Activated CD8-positive, alpha-beta memory T cell treated with anti-CD3 and anti-CD28 coated beads, Interleukin-2, amount 50 U/mL, for 4 hours (primary cell): ENCODE measurements at places on chromosomes 12 and 14.

GRCh38 chr14:77752799-77753516 is 8.0 kb downstream of the SNW1 start:
- DNase-seq, result no peak

- no peak for DNase-seq
These were observed 89.0 kb downstream of the C14orf39 start for GRCh38 chr14:60396718-60397343.

GRCh38 chr12:65069336-65069735 is 51.8 kb downstream of the WIF1 start:
- DNase-seq, result no peak

DNA sequence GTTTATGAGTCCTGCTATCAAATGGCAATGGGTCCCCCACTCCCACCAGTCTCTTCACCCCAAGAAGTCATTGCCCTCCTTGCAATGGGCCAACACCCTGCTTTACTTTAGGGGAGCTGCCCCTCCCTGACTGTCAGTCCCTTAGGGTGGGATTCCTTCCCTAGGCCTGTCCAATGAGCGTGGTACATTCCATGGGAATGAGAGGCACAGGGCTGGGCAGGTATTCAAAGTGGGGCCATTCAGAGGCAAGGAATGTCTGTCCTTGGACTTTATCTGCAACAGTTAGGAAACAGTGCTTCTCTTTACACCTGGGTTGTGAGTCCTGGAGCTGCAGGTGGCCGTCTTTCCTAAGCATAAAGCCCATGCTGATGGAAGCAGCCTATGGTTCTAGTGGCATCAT is 40.8 kb downstream of the TMEM132C start:
- no peak for DNase-seq

- DNase-seq, result no peak
These were observed 66.8 kb upstream of the TMCC3 start for GRCh38 chr12:94717108-94717507.

DNA sequence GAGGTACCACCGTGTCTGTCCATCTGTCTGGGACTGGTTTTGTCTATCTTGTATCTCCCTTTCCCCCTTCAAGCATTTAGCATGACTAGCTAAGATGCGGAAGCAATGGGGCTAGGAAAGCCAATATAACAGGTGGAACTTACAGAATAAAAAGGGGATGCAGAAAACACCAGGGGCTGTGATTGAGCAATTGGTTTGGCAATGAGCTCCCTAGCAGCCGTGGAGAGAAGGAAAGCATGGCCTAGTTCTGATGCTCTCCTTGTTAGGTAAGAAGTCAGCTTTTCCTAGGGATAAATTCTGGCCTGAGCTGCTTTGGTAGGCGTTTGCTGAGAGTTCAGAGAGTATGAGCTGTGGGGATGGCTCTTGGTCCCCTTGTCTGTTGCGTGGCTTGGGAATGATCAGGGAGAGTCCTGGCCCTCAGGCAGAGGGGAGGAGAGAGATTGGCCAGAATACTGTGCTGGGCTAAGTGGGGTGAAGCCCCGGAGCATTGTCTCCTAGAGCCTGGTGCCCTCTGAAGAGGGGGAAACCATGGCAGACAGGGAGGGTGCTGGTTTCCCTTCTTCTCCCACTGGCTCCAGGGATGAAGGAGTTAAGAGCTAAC is 7.1 kb downstream of the SETD1B start:
- DNase-seq, result no peak

- DNase-seq, result no peak
These were observed 219.3 kb downstream of the RMST start for GRCh38 chr12:97681612-97682504.

GRCh38 chr14:29353513-29353912 is 574.1 kb downstream of the PRKD1 start:
- DNase-seq, result no peak

GRCh38 chr14:101761881-101762529 is 496 bp downstream of the PPP2R5C start:
- peak; percentile 57 for DNase-seq

DNA sequence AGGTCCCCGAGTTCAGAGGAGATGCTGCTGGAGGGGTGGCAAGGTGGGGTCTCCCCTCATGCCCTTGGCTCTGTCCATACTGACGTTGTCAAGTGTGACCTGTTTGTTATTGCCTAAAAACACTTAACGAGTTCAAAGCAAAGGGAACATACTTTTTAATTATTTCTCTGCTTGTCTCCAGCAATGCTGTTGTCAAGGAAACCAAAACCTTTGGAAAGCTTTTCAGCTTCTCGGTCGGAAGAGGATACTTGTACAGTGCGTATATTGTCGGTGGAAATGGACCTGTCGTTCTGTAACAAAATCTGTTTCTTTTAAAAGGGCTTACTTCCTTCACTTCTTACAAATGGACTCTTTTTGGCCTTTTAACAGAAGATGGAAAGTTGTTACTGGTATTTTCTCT is 73.9 kb downstream of the SLC25A47 start:
- DNase-seq, result no peak

DNA sequence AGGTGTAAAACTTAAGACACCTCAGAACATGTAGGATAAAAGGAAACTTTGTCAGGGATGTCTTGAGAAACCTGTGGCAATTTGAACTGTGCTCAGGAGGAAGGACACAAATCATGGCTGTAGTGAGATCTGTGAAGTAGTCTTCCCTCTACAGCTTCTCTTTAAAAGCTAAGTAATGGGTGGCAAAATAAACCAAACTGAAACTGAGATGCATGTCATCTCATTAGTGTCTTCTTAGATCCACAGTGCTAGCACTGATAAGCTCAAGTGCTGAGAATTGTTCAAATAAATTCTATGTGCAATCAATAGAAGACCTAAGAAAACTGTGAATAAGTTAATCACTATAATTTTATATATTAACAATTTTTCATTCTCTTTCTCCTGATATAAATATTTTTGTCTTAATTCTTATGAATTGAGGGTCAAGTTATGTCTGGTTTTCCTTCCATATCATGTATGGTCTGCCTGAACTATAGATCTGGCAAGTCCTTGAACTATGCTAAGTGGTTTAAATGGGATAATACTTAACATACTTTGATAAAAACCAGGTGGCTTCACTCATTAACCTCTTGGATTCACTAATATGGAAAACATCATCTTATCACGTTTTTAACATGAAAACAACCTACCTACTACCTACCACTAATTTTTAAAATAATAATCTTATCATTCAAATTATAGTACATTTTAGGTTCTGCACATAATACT is 27.2 kb downstream of the SYT1 start:
- no peak for DNase-seq

GRCh38 chr12:89135976-89136634 is 216.2 kb downstream of the DUSP6 start:
- no peak for DNase-seq

- DNase-seq, result no peak
These were observed 35.6 kb upstream of the FICD start for GRCh38 chr12:108479364-108480070.

- no peak for DNase-seq
These were observed 121.7 kb downstream of the DUSP6 start for GRCh38 chr12:89230376-89231315.

DNA sequence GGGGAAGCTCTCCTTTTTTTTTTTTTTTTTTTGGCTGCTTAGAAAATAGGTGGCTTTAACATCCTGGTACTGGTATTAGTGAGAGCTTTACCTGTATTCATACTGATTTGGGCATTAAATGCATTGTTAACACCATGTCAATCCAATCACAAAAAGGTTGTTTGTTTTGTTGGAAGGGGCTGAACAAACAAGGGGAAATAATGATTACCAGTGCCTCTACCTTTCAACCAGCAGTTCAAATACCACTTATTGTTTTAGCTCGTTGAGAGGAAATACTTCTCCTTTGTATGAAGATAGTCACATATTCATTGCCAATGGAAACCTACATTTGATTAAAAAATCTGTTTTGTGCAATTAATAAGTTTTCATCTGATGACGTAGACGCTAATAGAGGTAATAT is 72.9 kb downstream of the MIPOL1 start:
- DNase-seq, result no peak

- no peak for DNase-seq
These were observed 130.1 kb downstream of the PRKCH start for GRCh38 chr14:61451491-61451890.

DNA sequence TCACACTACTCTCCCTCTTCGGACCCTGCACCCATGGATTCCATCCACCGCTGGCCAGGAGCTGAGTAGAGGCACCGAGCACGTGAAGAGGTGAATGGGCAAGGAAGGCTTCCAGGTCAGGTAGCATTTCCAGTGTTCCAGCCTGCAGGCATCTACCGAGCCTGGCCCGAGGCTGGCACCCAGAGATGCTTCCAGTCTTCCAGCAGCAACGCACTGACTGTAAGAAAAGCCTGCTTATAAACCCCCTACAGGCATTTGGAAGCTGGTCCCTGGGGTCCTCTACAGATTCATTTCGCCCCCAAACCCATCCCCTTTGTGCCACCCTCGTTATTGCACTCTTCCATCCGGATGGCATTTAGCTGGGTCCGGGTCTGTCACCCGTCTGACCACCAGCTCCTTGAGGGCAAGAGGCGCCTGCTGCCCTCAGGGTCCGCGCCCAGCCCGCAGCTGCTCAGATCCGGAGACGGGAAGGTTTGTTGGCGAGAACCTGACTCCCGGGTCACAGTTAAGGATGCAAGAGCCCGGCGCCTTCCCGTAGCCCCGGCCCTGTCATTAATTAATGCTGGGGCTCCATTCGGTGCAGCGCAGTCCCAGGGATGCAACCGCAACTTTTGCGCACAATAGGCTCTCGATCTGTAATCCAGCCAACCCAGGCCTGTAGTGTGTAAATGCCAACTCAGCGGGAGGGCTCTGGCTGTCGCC is 614 bp upstream of the MARK3 start:
- DNase-seq, result no peak

GRCh38 chr14:67440513-67440912 is 28.5 kb upstream of the PLEK2 start:
- no peak for DNase-seq

DNA sequence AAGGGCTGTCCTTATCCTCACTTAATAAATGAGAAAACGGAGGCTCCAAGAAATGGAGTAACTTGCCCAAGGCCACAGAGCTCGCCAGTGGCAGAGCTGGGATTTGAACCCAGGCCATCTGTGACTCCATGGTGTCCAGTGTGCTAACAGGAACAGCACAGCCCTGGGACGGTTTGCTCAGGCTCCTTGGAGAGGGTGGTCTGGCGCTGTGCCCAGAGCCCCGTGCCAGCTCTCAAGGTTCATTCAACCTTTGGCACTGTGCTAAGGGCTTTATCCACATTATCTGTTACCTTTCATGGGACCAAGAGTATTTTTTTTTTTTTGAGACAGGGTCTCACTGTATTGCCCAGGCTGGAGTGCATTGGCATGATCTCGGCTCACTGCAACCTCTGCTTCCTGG is 8.1 kb downstream of the DAO start:
- DNase-seq, result no peak

DNA sequence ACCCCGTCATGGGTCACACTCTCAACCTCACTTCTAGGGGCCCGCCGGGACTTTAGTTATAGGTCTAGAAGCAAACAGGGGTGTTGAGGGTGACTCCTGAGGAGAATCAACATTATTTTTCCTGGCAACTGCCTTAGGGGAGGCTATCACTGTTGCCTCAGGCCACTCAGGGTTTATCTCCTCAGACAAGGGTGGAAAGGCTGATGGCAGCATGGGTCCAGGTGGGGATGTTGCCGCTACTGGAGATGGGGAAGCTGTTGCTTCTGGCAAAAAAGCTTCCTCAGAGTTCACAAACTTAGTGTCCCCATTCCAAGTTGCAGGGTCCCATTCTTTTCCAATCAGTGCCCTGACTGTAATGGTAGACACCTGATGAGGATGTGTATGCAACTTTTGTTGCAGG is 467.4 kb upstream of the RGS6 start:
- DNase-seq, result no peak

GRCh38 chr12:82593901-82594396 is 92.8 kb upstream of the TMTC2 start:
- DNase-seq, result no peak

- no peak for DNase-seq
These were observed 74.6 kb upstream of the MYL2 start for GRCh38 chr12:110995016-110995415.

DNA sequence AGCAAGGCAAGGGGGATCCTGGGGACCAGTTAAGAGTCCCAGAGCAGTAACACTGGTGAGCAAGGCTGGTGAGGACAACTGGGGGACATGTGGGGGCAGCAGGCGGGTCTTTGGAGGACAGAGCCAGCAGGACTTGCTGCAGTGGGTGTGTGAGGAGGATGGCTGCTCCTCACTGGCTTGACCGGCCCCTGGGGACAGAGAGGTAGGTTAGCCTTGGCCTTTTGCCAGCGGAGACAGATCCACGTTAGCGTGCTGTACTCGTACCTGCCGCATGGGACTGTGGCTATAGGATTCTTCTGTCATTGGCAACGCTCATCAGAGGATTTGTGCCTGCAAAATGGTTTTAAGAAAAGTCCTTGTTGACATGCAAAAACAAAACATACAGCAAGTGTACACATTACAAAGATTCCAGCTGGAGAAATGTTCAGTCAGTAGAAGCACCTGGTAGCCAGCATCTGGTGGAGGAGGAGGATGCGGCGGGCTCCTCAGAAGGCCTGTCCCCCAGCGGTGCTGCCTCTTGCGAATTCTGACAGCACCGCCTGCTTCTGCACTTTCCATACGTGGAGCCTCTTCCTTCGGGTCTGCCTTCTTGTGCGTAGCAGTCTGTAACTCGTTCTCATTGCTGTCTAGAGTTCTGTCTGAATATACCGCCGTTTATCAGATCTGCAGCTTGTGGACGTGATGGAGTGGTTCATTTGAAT is 91.3 kb downstream of the EP400 start:
- DNase-seq, result no peak

- DNase-seq, result no peak
These were observed 195.7 kb downstream of the FBXL14 start for GRCh38 chr12:1398673-1399072.

GRCh38 chr14:100667656-100668055 is 59.0 kb upstream of the DLK1 start:
- DNase-seq, result no peak

DNA sequence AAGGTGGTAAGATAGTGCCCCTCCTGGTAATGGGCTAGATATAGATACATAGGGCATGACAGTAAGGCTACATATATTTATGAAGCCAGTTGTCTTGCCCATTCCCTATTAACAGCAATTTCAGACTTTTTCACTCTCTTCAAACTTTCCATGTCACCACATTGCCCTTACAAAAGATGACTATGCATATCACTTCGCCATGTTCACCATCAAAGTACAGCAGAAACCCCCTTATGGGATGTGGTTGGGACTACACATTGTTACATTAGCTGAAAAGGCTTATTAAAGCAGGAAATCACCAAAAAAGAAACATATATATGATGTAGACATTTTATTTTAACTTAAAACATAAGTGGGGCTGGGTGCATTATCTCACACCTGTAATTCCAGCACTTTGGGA is 9.8 kb upstream of the SMCO2 start:
- no peak for DNase-seq
